BE2C (cell line): ENCODE measurements at places on chromosomes 4 and X.

DNA sequence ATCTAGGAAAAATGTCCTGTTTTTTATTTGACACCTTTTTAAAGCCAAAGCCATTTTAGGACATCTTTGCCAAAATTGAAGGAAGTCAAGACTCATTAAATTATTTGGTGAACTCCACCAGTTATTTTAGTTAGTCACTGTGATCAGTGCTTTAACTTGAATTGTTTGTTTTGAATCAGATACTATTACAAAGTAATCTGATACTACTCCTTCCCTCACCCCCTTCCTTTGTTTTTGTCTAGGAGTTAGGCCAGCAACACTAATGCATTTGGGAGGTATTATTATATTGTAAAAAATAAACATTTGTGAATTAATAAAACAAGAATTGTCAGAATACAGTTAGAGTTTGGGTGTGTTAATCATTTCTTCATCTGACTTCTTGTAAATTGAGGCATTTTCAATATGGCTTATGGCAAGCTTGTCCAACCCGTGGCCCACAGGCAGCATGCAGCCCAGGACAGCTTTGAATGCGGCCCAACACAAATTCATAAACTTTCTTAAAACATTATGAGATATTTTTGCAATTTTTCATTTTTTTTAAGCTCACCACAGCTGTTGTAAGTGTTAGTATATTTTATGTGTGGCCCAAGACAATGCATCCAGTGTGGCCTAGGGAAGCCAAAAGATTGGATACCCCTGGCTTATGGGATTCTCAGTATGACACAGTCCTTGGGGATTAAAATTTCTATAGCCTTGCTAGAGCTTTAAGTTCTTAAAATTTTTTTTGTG lies 182.2 kb downstream of the BMPR1B start:
- DNase-seq, result no peak

DNA sequence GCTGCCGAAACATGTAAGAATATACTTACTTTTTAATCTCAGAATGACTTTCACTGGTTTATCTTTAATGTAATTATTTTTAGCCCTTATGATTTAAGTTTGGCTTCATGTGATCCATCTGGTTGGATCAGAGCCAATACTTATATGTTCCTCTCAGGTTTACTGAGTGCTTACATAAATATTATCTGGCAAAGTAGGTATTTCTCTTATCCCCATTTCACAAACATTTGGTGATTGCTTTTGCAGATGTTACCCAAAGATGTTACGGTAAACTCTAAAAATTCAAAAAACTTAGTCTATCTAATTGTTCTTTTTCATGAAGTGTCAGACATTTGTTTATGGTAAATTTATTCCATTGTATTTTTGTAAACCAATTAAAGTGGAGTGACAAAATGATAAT lies 115.0 kb upstream of the TLL1 start:
- DNase-seq, result no peak

- peak; percentile 72 for DNase-seq
These were observed 4.9 kb downstream of the PRDM8 start for GRCh38 chr4:80202190-80202711.

DNA sequence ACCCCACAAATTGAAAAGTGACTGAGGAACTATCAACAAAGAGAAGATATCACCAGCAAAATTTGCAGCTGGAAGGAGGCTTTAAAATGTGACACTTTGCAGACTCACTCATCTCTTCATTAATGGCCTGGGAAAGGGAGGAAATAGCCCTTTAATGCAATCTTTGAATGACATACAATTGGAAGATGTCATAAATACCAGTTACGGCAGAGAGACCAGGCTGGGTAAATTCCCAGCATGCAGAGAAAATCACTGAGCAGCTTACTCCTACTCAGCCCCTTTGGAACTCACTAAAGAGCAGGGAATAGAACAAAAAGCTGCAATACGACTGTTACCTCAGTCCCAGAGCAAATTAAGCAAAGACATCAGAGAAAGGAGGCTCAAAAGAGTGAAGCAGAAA lies 238.9 kb downstream of the HS3ST1 start:
- no peak for DNase-seq

- DNase-seq, result no peak
These were observed 63.4 kb upstream of the MAB21L2 start for GRCh38 chr4:150518559-150518958.

- DNase-seq, result no peak
These were observed 84.1 kb downstream of the LDB2 start for GRCh38 chr4:16814361-16814760.

GRCh38 chrX:111035256-111035655 lies 60.7 kb upstream of the PAK3 start:
- no peak for DNase-seq

DNA sequence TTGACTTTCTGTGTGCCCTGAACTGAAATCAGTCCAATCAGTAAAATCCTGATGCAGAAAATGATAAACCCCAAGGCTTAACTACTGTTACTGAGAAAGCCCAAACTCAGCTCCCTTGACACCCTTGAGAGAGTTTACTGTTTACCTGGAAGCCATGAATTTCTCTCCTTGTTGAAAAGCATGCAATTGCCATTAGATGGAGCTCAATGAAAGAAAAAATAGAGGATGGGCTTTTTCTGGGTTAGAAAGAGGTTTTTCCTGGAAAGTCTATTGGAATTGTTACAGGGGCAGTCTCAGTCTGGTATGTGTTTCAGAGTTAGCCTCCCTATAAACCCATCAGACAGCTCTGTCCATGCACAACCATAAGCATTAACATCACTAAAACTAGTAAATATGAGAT lies 66.4 kb upstream of the C4orf54 start:
- no peak for DNase-seq

GRCh38 chr4:185597532-185598188 lies 62.4 kb upstream of the PDLIM3 start:
- DNase-seq, result peak; percentile 74

- no peak for DNase-seq
These were observed 81.8 kb downstream of the F11 start for GRCh38 chr4:186347743-186348142.

GRCh38 chrX:70769659-70770227 lies 138.8 kb downstream of the TEX11 start:
- no peak for DNase-seq

- no peak for DNase-seq
These were observed 16.5 kb downstream of the PPP1R3F start for GRCh38 chrX:49286136-49286535.

- no peak for DNase-seq
These were observed 42.3 kb downstream of the NIPAL1 start for GRCh38 chr4:48058617-48059530.

DNA sequence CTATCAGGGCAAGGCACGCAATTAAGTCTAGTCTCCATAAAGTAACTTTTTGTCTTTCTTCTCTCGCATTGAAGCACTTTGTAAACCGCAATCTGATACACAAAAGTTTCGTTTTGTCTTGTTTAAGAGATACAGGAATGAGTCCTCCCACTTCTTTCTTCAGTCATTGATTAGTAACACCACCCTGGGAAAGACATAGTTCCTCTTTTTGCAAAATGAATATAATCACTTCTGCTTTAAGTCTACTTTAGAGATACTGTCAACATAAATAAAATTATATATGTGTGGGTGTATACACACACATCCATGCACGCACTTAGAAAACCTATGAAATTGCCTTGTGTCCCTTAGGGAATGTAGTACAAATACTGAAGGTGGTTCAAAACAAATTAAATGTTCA lies 11.7 kb downstream of the COQ2 start:
- DNase-seq, result no peak

GRCh38 chr4:15958562-15958961 lies 4.4 kb downstream of the FGFBP2 start:
- no peak for DNase-seq

DNA sequence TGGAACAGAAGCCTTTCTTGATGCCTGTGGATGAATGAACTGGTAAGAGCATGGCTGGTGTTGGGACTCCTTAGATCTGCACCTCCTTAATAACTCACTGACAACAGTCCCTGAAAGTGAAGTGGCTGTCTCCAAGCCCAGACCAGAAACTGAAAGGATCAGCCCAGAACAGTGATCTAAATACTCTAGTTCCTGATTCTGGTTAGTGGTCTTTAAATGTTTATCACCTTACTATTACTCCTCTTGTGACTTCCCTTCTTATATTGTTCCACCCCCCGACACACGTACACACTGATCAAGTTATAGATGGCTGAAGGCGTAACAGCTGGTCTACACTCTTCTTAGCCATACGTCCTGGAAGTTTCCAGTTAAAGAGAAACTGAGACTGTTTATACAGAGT lies 33.8 kb upstream of the ARMCX2 start:
- DNase-seq, result no peak

GRCh38 chr4:38914854-38915253 lies 47.2 kb downstream of the FAM114A1 start:
- no peak for DNase-seq

DNA sequence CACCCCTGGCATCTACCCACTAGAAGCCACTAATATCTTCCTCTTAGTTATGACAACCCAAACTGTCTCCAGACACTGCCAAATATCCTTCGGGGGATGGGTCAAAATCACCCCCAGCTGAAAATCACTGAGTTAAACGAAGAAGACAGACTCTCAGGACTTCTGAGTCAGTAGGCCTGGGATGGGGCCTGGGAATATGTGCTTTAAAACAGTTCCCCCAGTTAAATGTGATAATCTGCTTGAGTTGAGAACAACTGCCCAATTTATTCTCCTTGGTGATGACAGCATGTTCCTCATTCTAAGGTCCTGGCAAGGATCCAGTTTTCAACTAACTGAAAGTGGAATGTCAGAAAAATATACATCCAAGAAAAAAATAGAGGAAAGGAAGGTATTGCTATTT lies 52.4 kb downstream of the CBLL2 start:
- no peak for DNase-seq

DNA sequence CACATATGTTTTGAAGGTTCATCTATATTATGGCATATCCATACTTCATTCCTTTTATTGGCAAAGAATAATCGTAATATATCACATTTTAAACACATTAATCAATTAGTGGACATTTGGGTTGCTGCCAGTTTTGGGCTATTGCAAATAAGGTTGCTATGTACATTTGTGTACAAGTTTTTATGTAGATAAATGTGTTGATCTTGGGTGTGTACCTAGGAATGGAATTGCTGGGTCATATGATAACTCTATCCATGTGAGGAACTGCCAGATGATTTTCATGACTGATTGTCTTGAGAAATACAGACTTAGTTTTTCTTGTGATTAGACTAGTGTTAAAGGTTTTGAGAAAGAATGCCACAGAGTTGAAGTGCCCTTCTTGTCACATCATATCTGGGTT lies 99.2 kb upstream of the RAB40AL start:
- no peak for DNase-seq

- DNase-seq, result no peak
These were observed 35.4 kb downstream of the CEP44 start for GRCh38 chr4:174318829-174319764.
